A172 (cell line): ENCODE measurements at places on chromosomes 13 and 19. TPM values are rescaled to one million over a fixed set of nuclear protein-coding genes. Genes with fewer than 3 reads are reported as not detected.

The EPSTI1 gene
- total RNA-seq = 1.7 and 2.4 TPM in 2 replicates

GRCh38 chr19:5782945-5783919 is 1.3 kb downstream of the PRR22 start:
- DNase-seq = no peak

DNA sequence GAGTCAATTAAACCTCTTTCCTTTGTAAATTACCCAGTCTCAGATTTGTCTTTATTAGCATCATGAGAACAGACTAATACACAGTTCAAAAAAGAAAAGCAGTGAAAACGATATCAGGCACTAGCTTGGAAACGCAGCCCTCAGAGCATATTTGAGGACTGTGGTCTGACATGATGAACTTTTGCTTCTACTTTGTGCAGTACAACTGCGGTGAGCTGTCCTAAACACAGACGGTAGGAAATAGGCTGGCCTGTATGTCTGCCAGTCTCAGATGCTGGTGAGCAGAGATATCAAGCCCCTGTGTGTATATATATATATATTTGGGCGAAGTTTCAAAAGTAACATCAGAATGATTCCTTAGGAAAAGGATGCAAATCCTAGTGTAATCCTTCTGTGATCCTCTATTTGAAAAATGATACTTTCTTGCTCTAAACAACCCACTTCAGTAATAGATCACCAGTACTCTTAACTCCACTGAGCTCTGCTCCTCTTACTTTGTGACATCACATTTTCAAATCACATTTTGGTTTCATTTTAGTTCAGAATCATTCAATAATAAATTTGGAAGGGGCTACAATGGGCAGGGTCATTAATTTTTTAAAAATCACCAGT is 74.4 kb downstream of the TNFRSF19 start:
- DNase-seq = no peak

- no peak for DNase-seq
These were observed 64.7 kb upstream of the OXGR1 start for GRCh38 chr13:97058926-97059325.

The GNG8 gene
- not detected in 2 replicates for total RNA-seq

The SHISA2 gene
- total RNA-seq = not detected in 2 replicates

- no peak for DNase-seq
These were observed 38.2 kb downstream of the IGFL2 start for GRCh38 chr19:46186101-46186716.

The SERP2 gene
- total RNA-seq = not detected in 2 replicates

DNA sequence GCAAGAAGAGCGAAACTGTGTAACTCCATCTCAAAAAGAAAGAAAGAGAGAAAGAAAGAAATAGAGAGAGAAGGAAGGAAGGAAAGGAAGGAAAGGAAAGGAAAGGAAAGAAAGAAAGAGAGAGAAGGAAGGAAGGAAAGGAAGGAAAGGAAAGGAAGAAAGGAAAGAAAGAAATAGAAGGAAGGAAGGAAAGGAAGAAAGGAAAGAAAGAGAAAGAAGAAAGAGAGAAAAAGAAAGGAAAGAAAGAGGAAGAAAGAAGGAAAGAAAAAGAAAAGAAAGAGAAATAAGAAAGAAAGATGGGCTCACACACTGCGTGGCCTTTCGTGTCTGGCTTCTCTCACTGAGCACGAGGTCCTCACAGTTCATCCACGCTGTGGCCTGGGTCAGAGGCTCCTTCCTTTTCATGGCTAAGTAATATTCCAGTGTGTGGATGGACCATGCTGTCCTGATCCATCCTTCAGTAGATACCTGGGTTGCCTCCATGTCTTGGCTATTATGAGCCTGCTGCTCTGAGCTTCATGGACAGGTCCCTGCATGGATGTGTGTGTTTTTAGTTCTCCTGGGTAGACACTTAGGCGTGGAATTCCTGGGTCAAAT is 67.4 kb upstream of the NFIC start:
- no peak for DNase-seq

The GSX1 gene
- total RNA-seq = not detected in 2 replicates
